ENCODE measurements at places on chromosomes 12 and 14.

DNA sequence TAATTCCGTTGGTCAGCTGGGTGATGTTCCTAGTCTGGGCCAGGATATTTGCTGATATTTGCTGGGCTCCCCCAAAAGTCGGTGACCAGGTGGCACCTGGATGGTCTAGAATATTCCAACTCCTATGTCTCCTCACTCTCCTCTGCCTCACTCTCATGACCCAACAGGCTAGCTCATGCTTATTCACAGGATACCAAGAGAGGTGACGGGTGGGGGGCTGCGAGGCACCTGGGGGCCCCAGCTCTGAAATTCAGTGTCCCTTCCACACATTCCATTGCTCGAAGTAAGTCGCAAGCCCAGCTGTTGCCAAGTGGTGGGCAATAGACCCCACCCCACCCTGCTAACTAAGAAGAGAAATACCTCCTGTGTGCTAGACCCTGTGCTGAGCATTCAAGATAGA lies 67.7 kb downstream of the C14orf132 start:
- no peak for ATAC-seq

GRCh38 chr12:110198386-110198785 lies 74.2 kb downstream of the IFT81 start:
- no peak for ATAC-seq

DNA sequence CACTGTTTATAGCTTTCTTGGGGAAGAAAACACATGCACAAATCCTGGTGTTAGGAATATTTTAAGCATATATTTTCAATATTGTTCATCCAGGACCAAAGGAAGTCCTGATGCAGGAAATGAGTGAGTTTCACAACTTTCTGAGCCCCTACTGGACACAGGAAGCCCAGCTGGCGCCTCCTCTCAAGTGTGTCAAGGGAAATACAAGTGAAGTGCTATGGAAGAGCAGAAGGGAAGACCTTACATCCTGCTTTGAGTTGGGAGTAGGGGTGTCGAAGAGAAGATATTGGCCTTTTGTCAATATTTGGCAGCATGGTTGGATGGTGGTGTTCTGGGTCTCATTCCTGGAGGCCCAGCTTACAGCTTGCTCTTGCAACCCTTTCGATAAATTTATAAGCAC lies 66.1 kb upstream of the ZDHHC17 start:
- ATAC-seq, result no peak

- peak; percentile 48 for ATAC-seq
These were observed 25.9 kb downstream of the RHOF start for GRCh38 chr12:121767525-121768016.

DNA sequence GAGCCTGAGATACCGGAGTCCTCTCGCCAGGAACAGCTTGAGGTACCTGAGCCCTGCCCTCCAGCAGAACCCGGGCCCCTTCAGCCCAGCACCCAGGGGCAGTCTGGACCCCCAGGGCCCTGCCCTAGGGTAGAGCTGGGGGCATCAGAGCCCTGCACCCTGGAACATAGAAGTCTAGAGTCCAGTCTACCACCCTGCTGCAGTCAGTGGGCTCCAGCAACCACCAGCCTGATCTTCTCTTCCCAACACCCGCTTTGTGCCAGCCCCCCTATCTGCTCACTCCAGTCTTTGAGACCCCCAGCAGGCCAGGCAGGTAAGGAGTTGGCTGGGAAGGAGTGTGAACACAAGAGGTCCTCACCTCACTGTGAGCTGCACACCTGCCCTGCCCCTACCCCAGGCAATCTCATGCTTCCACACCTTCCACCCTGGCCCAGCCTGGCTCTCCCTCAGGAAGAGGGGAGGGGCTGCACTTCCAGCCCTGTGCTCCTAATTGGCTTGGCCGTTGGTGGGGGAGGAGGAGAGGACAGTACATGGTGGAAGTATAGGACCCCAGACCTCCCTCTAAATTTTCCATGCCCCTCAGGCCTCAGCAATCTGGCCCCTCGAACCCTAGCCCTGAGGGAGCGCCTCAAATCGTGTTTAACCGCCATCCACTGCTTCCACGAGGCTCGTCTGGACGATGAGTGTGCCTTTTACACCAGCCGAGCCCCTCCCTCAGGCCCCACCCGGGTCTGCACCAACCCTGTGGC lies 6.2 kb downstream of the C1QL4 start:
- ATAC-seq, result peak; percentile 12

GRCh38 chr12:119060847-119061796 lies 79.8 kb downstream of the SRRM4 start:
- ATAC-seq, result peak; percentile 70

DNA sequence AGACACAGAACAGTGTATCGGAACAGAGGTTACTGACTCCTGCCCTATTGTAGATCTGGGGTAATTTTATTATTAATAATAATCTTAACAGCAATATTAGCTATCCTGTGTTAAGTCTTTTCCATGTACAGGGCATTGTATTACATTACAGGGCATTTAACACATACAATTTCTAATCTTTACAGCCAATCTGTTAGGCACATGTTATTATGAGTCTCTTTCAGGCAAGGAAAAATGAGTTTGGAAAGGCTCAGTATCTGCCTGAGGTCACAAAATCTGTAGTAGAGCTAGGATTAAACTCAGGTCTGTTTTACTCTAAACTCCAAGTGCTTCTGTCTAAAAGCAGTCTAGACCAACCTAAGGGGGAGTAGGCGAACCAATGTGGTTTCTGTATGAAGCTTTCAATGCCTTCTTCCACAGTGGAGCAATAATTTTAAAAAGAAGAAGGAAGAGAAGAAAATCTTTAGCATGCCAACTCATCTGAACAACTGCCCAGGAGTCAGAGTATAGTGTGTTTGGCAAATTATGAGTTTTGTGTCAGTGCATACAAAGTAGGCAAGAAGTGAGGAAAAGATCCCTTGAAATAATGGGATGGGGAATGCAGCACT lies 192.6 kb downstream of the CHST11 start:
- ATAC-seq, result no peak

DNA sequence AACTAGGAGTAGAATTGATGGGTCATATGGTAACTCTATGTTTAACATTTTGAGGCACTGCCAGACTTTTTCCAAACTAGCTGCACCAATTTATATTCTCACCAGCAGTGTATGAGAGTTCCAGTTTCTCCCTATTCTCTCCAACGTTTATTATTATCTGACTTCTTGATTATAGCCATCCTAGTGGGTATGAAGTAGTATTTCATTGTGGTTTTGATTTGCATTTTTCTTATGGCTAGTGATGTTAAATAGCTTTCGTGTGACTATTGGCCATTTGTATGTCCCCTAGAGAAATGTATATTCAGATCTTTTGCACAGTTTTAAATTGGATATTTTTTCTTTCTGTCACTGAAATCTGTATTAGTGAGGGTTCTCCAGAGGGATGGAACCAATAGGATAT lies 37.8 kb downstream of the HELB start:
- no peak for ATAC-seq

GRCh38 chr12:15088105-15088504 lies 115.3 kb downstream of the PDE6H start:
- ATAC-seq, result no peak

DNA sequence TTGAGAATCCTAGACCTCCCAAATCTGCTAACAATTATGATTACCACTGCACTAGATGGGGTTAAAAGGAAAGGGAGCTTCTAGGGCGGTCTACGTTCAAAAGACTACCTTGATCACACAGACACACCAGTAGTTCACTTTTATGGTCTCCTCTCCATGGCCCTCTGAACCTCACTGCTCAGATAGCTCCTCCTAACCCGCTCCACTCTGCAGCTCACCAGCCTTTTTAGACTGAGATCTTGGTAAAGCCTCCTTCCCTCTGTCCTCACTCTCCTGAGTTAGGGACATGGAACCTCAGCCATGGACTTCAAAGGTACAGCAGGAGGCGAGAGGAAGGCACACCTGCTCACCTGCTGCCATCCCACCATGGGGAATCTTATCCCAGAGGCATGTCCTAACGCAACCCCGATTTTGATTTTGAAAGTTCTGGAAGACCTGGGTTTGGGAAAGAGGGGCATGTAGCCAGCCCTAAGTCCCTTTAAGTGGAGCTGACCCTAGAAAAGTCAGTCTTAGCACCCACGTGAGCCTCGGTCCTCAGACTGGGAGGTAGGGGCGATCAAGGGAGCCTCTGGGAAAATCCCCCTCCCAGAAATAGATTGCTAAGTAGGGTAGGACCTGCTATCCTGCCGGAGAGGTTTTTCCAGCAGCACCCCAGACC lies 1.3 kb downstream of the ZNF219 start:
- no peak for ATAC-seq

DNA sequence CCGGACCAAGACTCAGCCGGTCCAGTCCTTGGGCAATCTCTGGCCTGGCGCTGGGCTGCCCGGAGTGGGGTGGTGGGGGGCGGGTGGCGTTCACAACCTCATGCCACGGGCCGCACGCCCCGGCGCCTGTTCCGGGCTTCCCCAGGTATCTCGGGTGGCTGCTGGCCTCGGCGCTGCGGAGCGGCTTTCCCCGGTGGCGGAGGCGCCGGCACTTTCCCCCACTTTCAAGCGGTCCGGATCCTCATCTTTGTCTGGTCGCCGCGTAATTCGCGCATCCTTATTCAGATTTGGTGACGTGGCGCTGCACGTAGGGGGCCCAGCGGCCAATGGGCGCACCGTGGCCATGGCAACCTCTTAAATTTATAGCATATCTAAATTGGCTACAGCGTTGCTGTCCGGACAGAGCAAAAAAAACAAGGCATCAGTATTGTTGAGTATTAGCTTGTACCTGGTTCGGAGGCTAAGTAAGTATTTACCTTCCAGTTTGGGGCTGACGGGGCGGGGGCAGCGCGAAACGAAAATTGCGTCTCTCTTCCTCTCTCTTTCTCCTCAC lies at the start of gene LHX5:
Gene LHX5 (minus strand): TSS at position 253 of the 553 bp plus-strand sequence. CDS start 373 bp downstream, outside the sequence.
- ATAC-seq, result no peak

GRCh38 chr12:19834592-19834991 lies 395.3 kb downstream of the AEBP2 start:
- no peak for ATAC-seq

- no peak for ATAC-seq
These were observed 128.4 kb upstream of the NCOR2 start for GRCh38 chr12:124695861-124696260.

- no peak for ATAC-seq
These were observed 404.3 kb downstream of the NPAS3 start for GRCh38 chr14:33343016-33343415.

GRCh38 chr14:103195828-103196615 lies 72.8 kb downstream of the TNFAIP2 start:
- ATAC-seq, result no peak

GRCh38 chr12:100953217-100953616 lies 158.6 kb downstream of the ANO4 start:
- no peak for ATAC-seq

DNA sequence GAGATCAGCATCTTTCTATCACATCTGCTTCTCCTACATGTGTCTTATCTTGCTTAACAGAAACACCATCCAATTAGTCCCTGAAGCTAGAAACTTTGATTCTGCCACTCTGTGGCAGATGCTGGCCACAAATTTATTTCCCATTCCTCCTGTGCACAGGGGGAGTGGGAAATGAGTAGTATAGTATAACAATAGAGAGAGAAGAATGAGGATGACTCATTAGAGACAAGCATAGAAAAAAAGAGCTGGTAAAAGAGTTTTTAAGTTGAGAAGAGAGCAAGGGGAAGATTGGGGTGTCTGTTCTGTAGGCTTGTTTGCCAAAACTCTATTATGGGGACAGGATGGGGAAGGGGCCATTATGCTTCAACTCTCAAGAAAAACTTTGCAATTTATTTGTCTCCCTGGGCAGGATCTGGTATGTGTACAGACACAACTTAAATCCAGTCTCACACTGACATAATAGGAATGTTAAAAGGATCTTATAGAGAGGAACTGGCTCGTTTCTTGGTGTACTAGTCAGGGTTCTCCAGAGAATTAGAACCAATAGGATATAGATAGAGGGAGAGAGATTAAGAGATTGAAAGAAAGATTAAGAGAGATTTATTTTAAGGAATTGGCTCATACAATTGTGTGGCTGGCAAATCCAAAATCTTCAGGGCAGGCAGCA lies 142.6 kb upstream of the CPSF6 start:
- ATAC-seq, result no peak

DNA sequence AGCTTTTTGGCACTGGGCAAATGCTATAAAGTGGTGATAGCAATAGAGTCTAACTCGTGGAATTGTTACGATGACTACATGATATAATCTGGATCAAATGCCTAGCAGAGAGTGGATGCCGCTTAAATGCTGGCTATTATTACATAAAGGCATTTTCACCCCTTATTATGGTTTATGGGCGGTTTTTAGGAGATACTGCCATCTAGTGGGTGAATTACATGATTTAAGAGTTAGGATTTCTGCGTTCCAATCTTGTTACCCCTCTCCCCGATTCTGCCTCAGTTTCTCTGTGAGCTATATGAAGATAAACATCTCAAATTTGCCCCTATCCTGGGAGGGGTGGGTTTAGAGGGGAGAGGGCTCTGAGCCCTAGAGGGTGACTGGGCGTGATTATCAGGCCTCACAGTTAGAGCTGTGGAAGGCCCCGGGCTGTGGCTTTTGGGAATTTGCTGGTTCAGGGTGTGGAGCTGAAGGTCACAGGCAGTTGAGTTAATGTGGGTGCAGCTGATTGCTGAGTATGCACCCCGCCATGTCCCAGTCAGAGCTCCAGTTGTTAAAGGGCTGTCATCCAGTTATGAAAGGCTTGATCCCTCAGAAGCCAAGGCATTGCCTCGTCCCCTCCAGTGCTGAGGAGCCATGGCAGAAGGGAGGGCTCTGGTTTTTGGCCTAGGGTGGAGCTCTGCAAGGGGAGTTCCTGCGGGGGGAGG lies 14.4 kb downstream of the CLSTN3 start:
- peak; percentile 32 for ATAC-seq

DNA sequence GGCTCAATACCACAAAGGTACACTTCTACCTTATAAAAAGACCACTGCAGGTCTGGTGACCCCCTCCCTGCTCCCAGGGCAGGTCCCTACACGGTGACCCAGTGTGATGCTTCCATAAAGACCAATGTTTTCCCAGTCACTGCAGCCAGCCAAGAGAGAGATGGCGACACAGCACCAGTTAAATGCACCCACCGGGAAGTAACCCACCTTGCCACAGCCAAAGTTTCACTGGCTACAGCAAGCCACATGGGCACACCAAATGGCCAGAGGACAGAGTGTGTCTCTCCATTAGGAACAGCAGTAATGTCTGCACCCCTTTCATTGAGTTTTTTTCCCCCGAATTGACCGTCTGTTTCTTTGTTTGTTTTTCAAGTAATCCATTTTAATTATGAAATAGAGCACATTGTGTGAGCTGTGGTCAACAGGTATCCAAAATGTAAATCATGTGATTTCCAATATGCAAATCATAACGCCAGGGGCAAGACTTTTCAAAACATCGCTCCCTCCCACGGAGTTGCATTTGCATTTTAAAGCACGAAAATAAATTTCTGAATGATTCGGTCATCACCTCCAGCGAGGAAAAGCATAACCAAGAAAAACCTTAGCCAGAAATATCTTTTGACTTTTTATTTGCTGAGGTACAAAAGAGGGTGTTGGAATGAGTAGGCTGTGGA lies 48.9 kb upstream of the EML1 start:
- no peak for ATAC-seq

Measured in esophagus mucosa (tissue), 1 donor.